Epithelial cell of umbilical artery (primary cell): ENCODE measurements at places on chromosomes 16 and 17. TPM values are rescaled to one million over a fixed set of nuclear protein-coding genes. Genes with fewer than 3 reads are reported as not detected.

DBNDD1 gene
- total RNA-seq = 10.5 and 17.5 TPM in 2 replicates

NPIPB9 gene
- 1.6 and 1.7 TPM in 2 replicates for total RNA-seq

HOXB7 gene
- 8.4 and 13.8 TPM in 2 replicates for total RNA-seq

GPR142 gene
- not detected in 2 replicates for total RNA-seq

CHST4 gene
- not detected in 2 replicates for total RNA-seq
